ENCODE measurements at places on chromosomes 1 and 21.

DNA sequence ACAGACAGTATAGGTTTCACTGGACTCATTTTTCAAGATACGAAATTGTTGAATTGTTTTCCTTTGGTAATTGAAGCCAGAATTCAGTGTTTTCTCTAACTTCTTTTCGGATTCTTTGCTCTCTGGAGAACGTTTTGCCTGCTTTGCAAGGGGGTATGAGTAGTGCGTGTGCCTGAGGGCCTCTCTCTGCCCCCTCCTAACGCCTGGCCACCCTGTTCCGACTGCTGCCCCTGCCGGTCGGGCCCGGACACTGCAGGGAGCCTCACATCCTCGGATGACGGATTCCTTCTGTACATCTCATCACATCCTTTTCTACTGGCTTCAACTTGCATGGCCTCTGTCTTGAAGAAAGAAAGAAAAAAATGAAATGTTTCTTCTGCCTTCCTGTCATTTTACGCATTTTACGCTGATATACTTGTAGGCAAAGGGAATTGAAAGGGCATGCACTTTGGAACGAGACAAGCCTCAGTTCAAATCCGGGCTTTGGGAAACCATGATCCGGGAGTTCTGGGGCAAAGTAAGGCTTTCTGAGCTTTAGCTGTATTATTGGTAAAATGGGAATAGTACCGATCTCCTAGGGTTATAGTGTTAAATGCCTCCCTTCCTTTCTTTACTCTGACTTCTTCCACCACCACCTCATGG is 65.1 kb downstream of the DISC1 start:
- H3K27ac ChIP-seq = no peak overlapping the region
- DNase-seq = peak; percentile 71
- H3K27me3 ChIP-seq = no peaks in the 10 kb centered on the region
- no peaks in the 10 kb centered on the region for H3K36me3 ChIP-seq
- H3K4me3 ChIP-seq = no peak overlapping the region
- peaks cover 10% of the 10 kb centered on the region for H3K4me1 ChIP-seq

DNA sequence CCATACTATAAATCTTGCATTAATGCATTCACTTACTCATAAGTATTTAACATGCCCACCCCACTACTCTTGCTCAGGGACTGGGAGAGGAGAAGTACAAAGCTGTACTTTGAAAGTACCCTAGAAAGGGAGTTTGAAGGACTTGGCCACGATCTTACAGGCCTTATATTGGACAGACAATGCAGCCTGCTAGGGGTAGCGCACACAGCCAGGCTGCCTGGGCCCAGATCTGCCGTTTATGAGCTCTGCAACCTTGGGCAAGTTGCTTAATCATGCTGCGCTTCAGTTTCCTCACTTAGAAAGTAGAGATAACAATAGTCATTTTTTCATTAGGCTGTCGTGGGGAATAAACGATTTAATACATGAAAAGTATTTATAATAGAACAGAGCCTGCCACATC is 110.1 kb downstream of the CDC7 start:
- no peaks in the 10 kb centered on the region for H3K4me1 ChIP-seq
- no peak for DNase-seq
- H3K36me3 ChIP-seq = no peaks in the 10 kb centered on the region
- H3K4me3 ChIP-seq = no peak overlapping the region

- no peak overlapping the region for H3K4me3 ChIP-seq
- peak overlapping the region; percentile 73 for H3K27ac ChIP-seq
- DNase-seq = no peak
These were observed 10.1 kb downstream of the PLEKHA6 start for GRCh38 chr1:204349602-204350001.

- no peak overlapping the region for H3K4me3 ChIP-seq
- DNase-seq = peak; percentile 5
- no peak overlapping the region for H3K27ac ChIP-seq
- H3K36me3 ChIP-seq = peaks cover 12% of the 10 kb centered on the region
- H3K4me1 ChIP-seq = no peaks in the 10 kb centered on the region
These were observed 235.9 kb downstream of the TPR start for GRCh38 chr1:186139115-186139514.

GRCh38 chr1:199044191-199044590 is 405.4 kb downstream of the PTPRC start:
- H3K4me1 ChIP-seq = no peaks in the 10 kb centered on the region
- no peaks in the 10 kb centered on the region for H3K27me3 ChIP-seq

DNA sequence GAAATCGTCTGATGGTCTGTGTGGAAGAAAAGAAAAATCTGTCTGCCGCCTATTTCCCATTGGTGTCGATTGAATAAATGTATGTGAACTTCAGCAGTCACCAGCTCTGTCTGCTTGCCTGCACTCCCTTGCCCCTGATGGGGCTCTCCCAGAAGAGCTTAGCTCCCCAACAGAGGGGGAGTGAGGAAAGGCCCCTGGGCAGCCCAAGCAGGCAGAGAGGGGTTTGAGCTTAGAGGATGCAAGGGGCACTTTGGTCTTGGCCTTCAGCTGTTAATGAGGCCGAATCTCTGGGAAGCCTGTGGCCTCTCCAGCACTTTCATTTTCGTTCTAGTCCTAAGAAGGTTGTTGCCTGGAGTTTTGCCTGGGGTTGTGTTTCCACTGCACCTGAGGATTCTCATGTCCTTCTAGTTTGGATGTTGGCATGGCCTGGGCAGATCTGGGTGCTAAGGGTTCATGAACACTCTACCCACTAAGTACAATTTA is 2.8 kb downstream of the FOXD2 start:
- peaks cover 100% of the 10 kb centered on the region for H3K27me3 ChIP-seq
- H3K36me3 ChIP-seq = no peaks in the 10 kb centered on the region
- H3K27ac ChIP-seq = no peak overlapping the region
- H3K4me3 ChIP-seq = no peak overlapping the region

DNA sequence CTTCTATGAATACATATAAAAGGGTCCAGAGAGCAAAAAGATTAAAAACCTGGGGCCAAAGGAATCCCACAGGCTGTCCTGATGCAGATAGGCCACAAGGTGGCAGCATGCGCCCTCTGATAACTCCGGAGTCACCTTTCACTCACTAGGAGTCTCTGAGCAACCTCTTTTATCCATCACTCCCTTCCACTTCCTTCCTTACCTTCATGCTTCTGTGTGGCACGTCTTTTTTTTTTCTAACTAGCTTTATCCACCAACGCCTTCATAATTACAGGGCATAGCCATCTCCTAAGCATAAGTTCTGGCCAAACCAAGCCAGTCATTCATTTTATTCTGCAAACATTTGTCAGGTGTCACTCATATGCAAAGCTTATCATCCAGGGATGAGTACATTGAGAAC is 3.9 kb upstream of the PGLYRP4 start:
- H3K27ac ChIP-seq = no peak overlapping the region
- H3K27me3 ChIP-seq = no peaks in the 10 kb centered on the region
- peak; percentile 81 for DNase-seq
- H3K4me1 ChIP-seq = no peaks in the 10 kb centered on the region

GRCh38 chr1:39272027-39272797 is 67.7 kb downstream of the MACF1 start:
- no peaks in the 10 kb centered on the region for H3K36me3 ChIP-seq
- H3K27ac ChIP-seq = no peak overlapping the region
- H3K27me3 ChIP-seq = no peaks in the 10 kb centered on the region
- DNase-seq = no peak
- peaks cover 35% of the 10 kb centered on the region for H3K4me1 ChIP-seq

DNA sequence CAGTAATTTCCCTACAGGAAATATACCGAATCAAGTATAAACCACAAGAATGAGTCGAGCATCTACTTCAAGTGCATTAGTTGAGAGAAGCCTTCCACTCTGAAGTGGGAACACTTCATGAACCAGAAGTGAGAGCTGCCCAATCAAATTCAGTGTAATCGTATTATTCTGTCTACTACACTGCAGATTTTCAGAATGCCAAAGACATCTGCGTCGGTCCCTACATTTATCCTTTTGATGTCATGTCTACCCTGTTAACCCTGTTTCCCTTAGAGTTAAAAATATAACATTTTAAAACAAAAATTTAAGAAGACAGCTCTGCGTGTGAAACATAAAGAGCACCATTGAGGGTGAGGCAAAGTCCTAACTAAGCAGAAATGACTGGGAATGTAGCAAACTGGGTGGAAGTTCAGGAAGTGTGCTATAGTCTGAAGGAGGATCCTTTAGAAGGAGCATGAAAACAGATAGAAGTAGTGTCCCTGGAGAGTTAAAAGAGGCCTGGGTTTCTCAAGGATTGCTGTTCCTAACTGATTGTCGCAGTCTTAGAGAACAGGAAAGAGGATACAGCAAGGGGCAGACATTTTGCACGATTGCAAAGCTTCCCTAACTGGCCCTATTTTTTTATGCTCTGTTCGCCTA is 291.2 kb downstream of the PTPRC start:
- no peak overlapping the region for H3K27ac ChIP-seq
- H3K4me3 ChIP-seq = no peak overlapping the region
- H3K27me3 ChIP-seq = no peaks in the 10 kb centered on the region
- no peaks in the 10 kb centered on the region for H3K36me3 ChIP-seq

GRCh38 chr1:12191242-12192032 is 24.6 kb downstream of the TNFRSF1B start:
- no peaks in the 10 kb centered on the region for H3K36me3 ChIP-seq
- no peak overlapping the region for H3K4me3 ChIP-seq
- no peaks in the 10 kb centered on the region for H3K27me3 ChIP-seq
- no peak for DNase-seq
- no peaks in the 10 kb centered on the region for H3K4me1 ChIP-seq

DNA sequence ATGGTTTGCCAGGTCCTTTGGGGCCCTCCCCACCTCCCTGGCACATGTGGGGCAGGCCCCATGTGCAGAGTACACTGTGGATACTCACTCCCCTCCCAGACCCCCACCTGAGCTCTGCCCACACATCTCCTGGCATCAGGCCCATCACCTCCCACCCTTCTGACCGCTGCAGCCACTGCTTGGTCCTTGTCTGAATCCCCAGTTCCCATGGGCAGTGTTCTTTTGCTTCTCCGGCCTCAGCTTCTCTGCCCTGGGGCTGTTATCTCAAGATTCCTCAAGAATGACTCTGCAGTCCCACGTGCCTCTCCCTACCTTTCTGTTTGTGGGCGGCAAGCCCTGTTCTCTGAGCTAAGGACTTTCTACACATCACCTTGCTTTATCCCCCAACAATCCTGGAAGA is 187.7 kb upstream of the EDN2 start:
- no peak overlapping the region for H3K4me3 ChIP-seq
- no peak overlapping the region for H3K27ac ChIP-seq
- DNase-seq = no peak
- no peaks in the 10 kb centered on the region for H3K27me3 ChIP-seq
- H3K4me1 ChIP-seq = no peaks in the 10 kb centered on the region
- H3K36me3 ChIP-seq = no peaks in the 10 kb centered on the region

Data from cardiac muscle cell (in vitro differentiated cells and primary cell).